Airway epithelial cell (primary cell): ENCODE measurements at places on chromosomes 2 and 18. TPM values are rescaled to one million over a fixed set of nuclear protein-coding genes. Genes with fewer than 3 reads are reported as not detected.

IL1R2 gene
- total RNA-seq = 0.35 TPM in 1 of 2 replicates, not detected in the other

CHRND gene
- not detected in 2 replicates for total RNA-seq

SIX2 gene
- 9.5 and 9.6 TPM in 2 replicates for total RNA-seq

GPBAR1 gene
- total RNA-seq = 0.56 TPM in 1 of 2 replicates, not detected in the other

CYB5A gene
- 155 TPM in 2 replicates for total RNA-seq

ATP8B1 gene
- total RNA-seq = 16.1 and 23.5 TPM in 2 replicates

SERPINB4 gene
- 4.0 and 5.0 TPM in 2 replicates for total RNA-seq

UGT1A3 gene
- total RNA-seq = 0.35 TPM in 1 of 2 replicates, not detected in the other

DNAJC10 gene
- 72.4 and 94.4 TPM in 2 replicates for total RNA-seq

SH3RF3 gene
- 0.78 and 1.1 TPM in 2 replicates for total RNA-seq

KATNAL2 gene
- total RNA-seq = 1.3 TPM in 2 replicates

SCN1A gene
- not detected in 2 replicates for total RNA-seq

FOXI3 gene
- total RNA-seq = not detected in 2 replicates

SP9 gene
- total RNA-seq = not detected in 2 replicates

SPP2 gene
- not detected in 2 replicates for total RNA-seq

OSBPL6 gene
- total RNA-seq = 1.6 and 3.9 TPM in 2 replicates

TUBB8B gene
- total RNA-seq = not detected in 2 replicates

MOGAT1 gene
- not detected in 2 replicates for total RNA-seq
